ENCODE measurements at places on chromosomes 1 and 21.

DNA sequence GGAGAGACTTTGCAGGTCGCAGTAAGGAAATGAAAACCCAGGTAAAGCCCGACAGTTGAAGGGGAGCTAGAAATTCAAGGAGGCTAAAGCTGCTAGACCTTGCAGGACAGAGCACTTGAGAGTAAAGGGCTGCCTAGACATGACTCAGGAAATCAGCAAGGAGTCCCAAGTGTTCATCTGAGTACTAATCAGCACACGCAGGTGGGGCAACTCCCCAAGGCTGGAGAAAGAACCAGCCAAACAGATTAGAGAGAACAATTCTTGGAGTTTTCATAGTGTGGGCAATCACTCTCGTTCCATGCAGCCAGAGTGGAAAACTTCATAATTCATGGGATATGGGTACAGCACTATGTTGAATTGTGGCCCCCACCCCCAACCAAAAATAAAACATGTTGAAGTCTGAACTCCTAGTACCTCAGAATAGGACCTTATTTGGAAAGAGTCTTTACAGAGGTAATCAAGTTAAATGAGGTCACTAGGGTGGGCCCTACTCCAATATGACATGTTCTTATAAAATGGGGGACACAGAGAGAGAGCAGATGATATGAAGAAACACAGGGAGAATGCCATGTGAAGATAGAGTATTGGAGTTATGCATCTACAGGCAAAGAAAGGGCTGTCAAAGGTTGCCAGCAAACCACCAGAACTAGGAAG lies 28.0 kb downstream of the SYDE2 start:
- H3K27me3 ChIP-seq = no peaks in the 10 kb centered on the region
- no peaks in the 10 kb centered on the region for H3K4me1 ChIP-seq
- no peak overlapping the region for H3K4me3 ChIP-seq
- no peaks in the 10 kb centered on the region for H3K36me3 ChIP-seq
- no peak overlapping the region for H3K27ac ChIP-seq

DNA sequence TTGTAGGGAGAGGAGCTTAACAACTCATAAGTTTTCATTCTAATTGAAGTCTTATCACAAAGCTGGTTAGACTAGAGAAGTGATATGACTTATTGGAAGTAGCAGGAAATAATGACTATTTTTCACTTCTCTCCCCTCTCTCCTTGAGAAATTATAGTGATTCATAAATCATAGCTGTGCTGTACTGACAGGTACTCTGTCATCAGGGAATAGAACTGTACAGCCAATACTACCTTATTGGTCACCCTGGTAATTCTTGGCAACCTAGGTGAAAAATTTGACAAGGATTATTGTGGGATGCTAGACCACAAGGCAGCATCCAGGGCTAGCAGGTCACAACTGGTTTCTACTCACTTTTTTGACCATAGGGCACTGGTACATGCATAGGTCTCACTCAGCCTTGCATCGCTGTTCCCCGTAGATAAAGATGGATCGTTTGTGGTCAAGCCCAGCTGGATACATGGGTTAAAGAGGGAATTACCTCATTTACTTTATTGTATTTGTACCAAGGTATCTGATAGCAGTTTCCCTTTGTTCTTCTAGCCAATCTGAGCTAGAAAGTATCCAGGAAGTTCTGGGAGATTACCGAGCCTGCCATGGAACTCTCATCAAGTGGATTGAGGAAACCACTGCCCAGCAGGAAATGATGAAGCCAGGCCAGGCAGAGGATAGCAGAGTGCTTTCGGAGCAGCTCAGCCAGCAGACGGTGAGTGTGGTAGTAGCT lies 113.6 kb downstream of the MACF1 start:
- H3K4me1 ChIP-seq = no peaks in the 10 kb centered on the region
- no peak for DNase-seq
- peaks cover 94% of the 10 kb centered on the region for H3K36me3 ChIP-seq
- H3K27me3 ChIP-seq = no peaks in the 10 kb centered on the region

GRCh38 chr1:164768619-164769018 lies 209.6 kb downstream of the PBX1 start:
- no peak overlapping the region for H3K27ac ChIP-seq
- no peak overlapping the region for H3K4me3 ChIP-seq
- H3K36me3 ChIP-seq = no peaks in the 10 kb centered on the region
- no peaks in the 10 kb centered on the region for H3K27me3 ChIP-seq

DNA sequence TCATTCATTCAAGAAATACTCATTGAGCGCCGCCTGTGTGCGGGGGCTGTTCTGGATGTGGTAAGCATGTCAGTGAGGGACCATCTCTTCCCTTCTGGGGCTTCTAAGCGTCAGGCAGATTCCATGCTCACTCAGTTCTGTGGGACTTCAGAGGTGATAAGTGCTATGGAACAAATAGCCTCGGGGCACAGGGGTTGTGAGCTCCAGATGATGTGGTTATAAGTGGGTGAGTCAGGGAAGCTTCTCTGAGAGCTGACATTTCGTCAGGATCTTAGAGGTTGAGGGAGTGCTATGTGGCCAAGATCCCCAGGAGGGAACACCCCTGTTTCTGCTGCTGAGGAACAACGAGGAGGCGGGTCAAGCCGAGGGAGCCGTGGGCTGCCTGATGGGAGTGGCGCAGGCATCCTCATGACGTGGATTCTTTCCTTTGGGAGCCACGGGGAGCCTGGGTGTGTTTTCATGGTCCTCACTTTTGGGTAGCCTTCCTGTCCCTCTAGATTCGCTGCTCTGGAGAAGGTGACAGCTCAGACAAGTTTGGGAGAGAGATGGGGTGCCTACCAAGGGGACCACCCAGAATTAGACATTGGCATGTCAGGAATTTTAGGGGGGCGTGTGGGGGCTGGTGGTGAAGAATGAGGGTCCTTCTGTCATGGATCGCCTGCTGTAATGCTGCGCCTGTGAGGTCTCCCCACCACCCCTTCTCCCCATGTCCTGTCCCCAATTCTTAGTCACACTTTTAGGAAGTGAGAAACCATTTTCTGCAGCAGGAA lies 38.5 kb downstream of the HUNK start:
- no peaks in the 10 kb centered on the region for H3K36me3 ChIP-seq
- no peak overlapping the region for H3K4me3 ChIP-seq
- DNase-seq = no peak
- no peaks in the 10 kb centered on the region for H3K27me3 ChIP-seq
- no peak overlapping the region for H3K27ac ChIP-seq

DNA sequence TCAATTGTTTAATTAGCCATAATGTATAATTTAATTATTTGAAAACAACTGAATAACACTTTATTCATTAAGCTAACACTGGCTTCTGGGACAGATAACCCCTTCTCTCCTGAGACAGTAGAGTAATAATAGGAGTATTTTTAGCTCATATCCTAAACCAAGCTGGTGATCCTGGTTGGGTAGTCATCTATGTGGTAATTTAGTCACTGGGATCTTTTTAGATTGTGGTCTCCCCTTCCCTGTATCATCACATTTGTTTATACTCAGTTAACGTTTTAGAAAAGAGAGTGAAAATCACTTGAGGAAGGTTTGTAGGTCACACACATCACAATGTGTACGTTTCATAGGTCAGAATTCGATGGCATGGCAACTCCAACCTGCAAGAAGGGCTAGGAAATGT lies 1356.6 kb upstream of the ADGRL2 start:
- DNase-seq = no peak
- H3K4me1 ChIP-seq = no peaks in the 10 kb centered on the region
- H3K27me3 ChIP-seq = no peaks in the 10 kb centered on the region
- no peak overlapping the region for H3K4me3 ChIP-seq

- H3K4me1 ChIP-seq = peaks cover 17% of the 10 kb centered on the region
- no peak overlapping the region for H3K4me3 ChIP-seq
- no peak for DNase-seq
- H3K27me3 ChIP-seq = no peaks in the 10 kb centered on the region
These were observed 100.5 kb downstream of the GIPC2 start for GRCh38 chr1:78146205-78146771.

GRCh38 chr1:201750934-201751333 lies 78.0 kb upstream of the IPO9 start:
- no peak overlapping the region for H3K27ac ChIP-seq
- no peaks in the 10 kb centered on the region for H3K27me3 ChIP-seq
- H3K4me1 ChIP-seq = no peaks in the 10 kb centered on the region

- no peaks in the 10 kb centered on the region for H3K27me3 ChIP-seq
- no peaks in the 10 kb centered on the region for H3K36me3 ChIP-seq
- H3K4me1 ChIP-seq = peaks cover under 1% of the 10 kb centered on the region
- H3K27ac ChIP-seq = no peak overlapping the region
These were observed 258.9 kb downstream of the HHAT start for GRCh38 chr1:210587566-210587965.

DNA sequence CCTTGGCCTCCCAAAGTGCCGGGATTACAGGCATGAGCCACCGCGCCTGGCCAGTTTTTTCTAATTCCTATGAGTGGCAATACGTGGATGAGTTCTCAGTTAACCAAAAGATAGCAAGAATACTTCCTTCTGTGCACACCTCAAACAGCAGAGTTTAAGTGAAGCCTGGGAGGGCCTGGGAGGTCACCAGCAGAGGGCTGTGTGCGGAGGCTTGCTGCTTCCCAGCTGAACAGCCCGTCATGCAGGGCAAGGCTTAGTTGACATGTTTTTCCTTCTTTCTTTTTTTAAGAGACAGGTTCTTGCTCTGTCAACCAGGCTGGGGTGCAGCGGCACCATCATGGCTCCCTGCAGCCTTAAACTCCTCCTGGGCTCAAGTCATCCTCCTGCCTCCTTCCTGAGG lies 17.8 kb downstream of the GNG4 start:
- no peak overlapping the region for H3K4me3 ChIP-seq
- H3K27ac ChIP-seq = no peak overlapping the region
- no peak for DNase-seq

- H3K4me1 ChIP-seq = no peaks in the 10 kb centered on the region
- no peak overlapping the region for H3K27ac ChIP-seq
- H3K27me3 ChIP-seq = no peaks in the 10 kb centered on the region
- no peak overlapping the region for H3K4me3 ChIP-seq
- no peak for DNase-seq
These were observed 404.4 kb upstream of the PBX1 start for GRCh38 chr1:164154622-164155021.

DNA sequence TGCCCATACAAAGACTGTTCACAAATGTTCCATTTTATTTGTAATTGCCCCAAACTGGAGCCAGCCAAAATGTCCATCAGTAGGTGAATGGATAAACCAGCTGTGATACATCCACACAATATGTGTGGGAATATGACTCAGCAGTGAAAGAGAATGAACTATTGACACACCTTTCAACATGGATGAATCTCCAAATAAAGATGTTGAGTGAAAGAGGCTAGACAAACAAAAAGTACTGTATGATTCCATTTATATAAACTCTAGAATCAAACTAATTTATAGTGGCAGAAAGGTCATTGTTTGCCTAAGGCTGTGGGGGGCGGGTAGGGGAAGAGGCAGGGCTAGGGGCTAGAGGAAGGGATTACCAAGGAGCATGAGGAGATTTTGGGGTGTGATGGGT lies 4.5 kb downstream of the DHCR24 start:
- H3K4me1 ChIP-seq = peaks cover 4% of the 10 kb centered on the region
- H3K27ac ChIP-seq = no peak overlapping the region
- DNase-seq = no peak
- H3K4me3 ChIP-seq = no peak overlapping the region
- no peaks in the 10 kb centered on the region for H3K36me3 ChIP-seq

- no peak overlapping the region for H3K27ac ChIP-seq
- no peaks in the 10 kb centered on the region for H3K4me1 ChIP-seq
- DNase-seq = no peak
- H3K27me3 ChIP-seq = no peaks in the 10 kb centered on the region
- no peaks in the 10 kb centered on the region for H3K36me3 ChIP-seq
These were observed 9.3 kb downstream of the HCN3 start for GRCh38 chr1:155286544-155286943.

GRCh38 chr1:38474738-38475623 lies 384.6 kb downstream of the RRAGC start:
- no peaks in the 10 kb centered on the region for H3K27me3 ChIP-seq
- peak overlapping the region; percentile 51 for H3K4me3 ChIP-seq
- H3K27ac ChIP-seq = peak overlapping the region; percentile 90
- H3K4me1 ChIP-seq = peaks cover 34% of the 10 kb centered on the region
- peak; percentile 88 for DNase-seq

Measured in B cell (primary cell).